ENCODE measurements at places on chromosomes 3 and 15.

GRCh38 chr3:184545769-184546168 is 15.8 kb upstream of the EPHB3 start:
- no peak for DNase-seq

DNA sequence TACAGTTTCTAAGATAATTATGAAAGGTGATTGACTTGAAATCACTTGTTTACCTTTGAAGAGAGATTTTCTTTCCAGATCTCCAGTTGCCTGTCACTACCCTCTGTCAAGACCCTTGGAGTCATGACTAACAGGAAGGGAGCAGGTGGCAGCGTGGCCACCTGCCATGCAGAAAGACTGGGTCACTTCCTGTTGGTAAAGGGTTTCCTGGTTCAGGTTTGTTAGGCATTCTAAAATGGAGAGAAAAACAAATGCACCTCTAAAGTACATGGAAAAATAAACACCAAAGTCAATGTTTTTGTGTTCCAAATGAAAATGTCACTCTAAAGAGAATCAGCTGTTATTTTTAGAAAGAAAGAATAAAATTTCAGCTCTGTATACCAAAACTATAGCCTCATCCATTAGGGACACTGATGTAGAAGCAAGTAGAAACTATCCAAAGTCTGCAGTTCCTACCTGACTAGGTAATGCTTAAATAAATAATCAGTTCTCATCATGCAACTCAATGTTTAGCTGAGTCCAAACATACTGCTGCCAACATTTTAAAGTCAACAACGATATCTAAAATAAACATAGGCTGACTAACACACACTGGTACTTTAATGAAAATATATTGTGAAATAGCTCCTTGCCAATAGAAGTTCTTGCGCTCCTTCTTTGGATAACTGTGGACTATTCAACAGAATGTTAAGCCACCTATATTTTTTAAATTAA is 23.9 kb upstream of the TM4SF1 start:
- DNase-seq: no peak

DNA sequence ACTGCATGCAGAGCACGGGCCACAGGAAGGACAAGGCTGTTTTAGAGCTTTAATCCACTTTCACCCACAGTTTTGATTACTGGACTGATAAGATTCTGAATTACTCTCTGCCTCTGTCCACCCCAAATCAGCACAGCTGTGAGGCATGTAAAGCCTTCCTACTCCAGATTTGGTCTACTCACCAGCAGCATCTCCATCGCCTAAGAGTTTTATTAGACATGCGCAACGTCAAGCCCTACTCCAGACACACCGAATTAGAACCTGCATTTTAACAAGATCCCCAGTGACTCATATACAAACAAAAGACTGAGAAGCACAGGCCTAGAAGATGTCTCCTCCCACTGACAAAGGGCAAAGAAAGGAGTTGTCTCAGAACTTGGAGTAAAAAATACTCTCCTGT is 221.2 kb downstream of the TUSC7 start:
- DNase-seq: no peak

DNA sequence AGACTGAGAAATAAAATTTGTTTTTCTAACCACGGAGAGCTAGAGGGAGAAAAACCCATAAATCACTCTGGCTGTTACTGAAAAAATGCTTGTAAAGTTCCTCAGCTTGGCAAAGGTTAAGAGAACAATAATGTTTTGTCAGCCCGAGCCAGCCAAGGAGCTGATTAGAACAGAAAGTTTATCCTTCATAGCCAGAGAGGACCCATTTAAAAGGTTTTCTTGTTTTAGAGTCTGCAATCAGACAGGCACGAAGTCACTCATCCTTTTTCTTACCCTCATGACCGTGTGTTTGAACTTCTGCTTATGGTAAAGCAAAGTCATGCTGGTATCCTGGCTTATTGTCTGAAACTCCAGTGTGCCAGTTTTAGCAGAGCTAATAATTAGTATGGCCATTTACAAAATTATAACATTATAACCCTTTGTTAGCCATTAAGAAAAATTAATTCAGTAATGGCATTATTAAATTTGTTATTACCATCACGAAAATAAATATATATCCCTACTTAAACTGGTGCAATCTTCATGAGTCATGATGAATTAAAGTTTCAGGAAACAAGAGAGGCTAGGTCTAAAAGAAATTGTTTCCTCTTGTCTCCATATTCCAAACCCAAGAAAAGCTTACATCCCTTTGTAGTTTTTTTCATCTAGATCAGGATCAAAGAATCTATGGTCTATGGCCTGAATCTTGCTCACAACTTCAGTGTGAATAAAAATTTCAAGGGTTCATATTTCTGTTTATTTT is 13.5 kb upstream of the STXBP5L start:
- no peak for DNase-seq

GRCh38 chr15:92443381-92443780 is 49.7 kb downstream of the ST8SIA2 start:
- no peak for DNase-seq

DNA sequence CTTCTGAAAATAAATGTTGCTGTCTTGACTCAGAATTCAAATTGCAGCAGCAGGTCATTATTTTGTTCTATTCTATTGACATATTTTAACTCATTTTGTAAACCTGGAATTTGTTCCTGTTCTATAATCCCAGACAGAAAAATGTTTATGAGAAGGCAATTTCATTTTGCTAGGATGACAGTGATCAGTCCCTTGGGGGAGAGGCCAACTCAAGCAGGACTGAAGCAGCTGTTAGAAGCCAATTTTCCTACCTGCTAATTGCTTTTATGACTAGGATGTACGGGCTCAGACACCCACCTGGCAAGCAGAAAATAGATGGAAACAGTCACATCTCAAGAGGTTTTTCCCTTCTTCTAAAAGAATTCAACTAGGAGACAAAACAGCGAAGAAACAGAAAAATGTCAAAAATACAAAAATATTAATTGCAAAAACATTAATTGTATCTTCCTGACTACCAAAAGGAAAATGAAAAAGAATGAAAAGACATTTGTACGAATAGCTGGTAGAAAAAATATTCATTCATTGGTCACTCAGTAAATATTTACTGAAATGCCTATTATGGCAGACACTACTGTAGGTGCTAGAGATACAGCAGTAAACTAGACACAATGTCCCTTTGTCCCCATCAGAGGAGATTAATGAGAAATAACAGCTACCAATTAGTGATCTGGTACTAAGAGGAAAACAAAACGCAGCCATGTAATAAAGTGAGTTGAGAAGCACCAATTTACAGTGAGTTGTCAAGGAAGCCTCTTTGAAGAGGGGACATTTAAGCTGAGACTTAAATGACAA is 73.5 kb downstream of the PEAK1 start:
- no peak for DNase-seq

GRCh38 chr15:81939604-81940440 is 106.0 kb downstream of the MEX3B start:
- peak; percentile 21 for DNase-seq

- DNase-seq: no peak
Measured at GRCh38 chr3:100420885-100421284, 19.5 kb downstream of the LNP1 start.

DNA sequence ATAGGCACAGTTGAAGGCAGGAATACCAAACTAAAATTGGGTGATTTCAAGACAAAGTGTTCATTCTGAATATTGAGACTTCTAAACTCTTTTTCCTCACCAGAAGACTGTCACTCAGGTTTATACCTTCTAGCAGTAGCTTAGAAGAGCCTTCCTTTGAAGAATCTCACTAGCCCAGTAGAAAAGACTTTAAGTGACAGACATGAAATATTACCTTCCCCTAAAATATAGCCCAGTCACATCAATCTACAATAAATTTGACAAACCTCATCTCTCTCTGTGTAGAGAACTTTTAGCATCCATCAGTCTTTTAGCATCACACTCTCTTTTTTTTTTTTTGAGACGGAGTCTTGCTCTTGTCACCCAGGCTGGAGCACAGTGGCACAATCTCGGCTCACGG is 97.5 kb downstream of the HERC1 start:
- DNase-seq: no peak

GRCh38 chr3:59408047-59408624 is 358.3 kb upstream of the CFAP20DC start:
- no peak for DNase-seq

- DNase-seq: no peak
Measured at GRCh38 chr15:101024706-101025500, 105.7 kb downstream of the LRRK1 start.

GRCh38 chr3:197750858-197751737 is 1.4 kb downstream of the FYTTD1 start:
- DNase-seq: no peak

- DNase-seq: no peak
Measured at GRCh38 chr3:108406661-108407206, 103.7 kb downstream of the MYH15 start.

GRCh38 chr3:13650210-13651056 is 101.5 kb downstream of the FBLN2 start:
- peak; percentile 55 for DNase-seq

DNA sequence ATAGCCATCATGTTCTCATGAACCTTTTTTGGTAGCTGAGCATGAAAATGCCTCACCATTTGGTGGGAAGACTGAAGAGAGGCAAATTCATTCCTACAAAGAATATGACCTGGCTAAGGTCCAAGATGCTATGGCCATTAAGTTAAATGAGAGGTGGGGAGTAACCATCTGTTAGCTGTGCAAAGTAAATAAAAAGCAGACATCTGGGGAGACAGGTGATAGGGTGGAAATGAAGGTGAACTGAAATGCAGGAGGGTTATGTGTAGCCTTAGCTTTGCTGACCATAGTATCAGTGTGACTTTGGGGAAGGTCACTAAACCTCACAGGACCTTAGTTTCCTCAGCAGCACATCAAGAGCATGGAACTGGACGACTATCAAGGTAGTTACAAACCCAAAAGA is 111.0 kb upstream of the STRIT1 start:
- DNase-seq: no peak

DNA sequence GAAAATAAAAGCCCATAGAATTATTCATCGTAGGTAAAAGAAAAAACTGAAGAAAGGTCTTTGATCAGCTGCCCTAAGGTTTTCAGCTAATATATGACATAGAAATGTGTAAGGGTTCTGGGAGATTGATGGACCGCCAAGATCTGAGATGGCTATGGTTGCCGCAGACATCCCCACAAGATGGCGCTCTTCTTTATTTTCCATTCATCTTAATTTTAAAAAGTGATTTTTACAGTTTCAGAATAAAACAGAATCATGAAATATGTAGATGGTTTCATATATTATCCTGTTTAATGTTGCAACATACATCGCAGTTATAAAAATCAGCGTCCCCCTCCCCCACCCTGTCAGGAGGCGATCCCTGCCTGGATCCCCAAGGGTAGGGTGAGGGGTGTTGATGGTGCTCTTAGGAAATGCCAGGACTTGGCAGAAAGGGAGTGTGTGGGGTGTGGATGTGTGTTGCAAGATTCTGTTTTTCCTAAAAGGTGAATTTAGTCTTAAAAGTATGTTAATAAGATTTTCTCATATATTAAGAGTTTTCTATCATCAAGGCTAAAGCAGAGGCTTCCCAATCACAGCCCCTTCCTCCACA is 68.8 kb downstream of the ANXA2 start:
- peak; percentile 12 for DNase-seq

DNA sequence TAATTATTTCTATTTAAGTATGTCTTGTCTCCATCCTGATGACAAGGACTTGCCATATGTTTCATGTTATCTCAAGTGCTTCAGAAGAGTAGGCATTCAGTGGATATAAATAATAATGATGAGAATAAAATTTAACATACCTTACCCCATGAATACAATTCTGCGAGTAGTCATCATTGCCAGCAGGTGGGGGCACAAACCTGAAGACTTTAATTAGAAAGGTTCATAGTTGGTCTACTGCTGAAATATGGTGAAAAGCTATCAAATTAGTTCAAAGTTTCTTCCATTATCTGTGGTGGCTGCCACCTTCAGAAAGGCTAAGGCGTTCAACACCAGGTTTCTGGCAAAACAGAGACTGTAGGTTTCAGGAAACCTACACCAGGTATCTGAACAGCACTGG is 100.9 kb downstream of the P3H2 start:
- DNase-seq: no peak

DNA sequence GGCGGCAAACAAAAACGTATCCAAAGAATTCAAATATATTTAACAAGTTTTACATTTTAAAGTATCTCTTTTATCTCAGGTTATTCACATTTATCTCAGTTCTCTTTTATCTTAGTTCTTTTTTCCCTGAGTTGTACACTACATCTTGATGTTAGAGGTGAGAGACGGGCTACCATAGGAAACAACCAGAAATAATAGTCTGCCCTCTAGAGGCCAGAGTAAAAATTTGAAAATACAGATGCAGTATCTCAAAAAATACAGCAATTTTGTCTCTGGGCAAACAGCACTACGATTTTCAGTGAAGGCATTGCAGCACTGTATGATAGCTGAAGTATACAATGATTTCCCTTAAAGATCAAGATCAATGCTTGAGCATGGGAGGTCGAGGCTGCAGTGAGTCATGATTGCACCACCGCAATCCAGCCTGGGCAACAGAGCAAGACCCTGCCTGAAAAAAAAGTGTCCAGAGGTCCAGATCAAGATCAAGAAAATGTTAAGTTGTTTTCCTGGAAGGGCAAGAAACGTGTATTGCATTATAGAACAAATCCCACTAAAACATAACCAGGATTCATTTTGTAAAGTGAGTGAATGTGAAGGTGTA is 82.6 kb upstream of the ATP11B start:
- DNase-seq: no peak

- DNase-seq: no peak
Measured at GRCh38 chr3:131072099-131072559, 45.5 kb downstream of the NEK11 start.

- DNase-seq: no peak
Measured at GRCh38 chr3:132726341-132726823, 4.2 kb upstream of the NPHP3 start.

- DNase-seq: no peak
Measured at GRCh38 chr15:83610132-83610531, 43.8 kb upstream of the ADAMTSL3 start.

DNA sequence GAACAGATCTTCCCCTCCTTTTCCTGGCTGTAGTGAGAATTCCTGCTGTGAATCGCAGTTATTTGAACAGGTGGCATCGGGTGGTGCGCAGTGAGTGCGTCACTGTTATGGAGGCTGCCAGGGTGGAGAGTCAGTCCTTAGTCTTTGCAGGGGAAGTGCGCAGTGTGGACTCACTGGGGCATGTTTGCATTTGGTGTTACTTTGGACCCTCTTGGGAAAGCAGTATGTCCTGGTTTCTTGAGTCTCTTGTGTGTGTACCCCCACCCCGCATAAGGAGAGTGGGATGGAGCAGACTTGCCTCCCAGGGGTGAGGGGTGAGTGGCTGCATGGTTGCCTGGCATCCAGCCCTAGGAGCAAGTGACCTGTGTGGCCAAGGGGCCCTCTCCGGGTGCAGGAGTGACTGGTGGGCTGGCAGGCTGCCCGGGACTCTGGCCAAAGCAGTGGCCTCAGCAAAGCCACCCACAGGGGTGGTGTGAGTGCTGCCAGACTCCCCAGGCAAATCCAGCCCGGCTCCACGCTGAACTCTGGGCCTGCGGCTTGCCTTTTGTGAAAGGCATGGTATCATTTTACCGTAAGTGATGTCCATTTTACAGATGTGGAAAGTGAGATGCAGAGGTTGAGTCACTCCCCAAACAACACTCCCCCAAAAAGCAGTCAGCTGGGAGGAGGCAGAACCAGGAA is 46.4 kb downstream of the DNASE1L3 start:
- no peak for DNase-seq

- no peak for DNase-seq
Measured at GRCh38 chr15:45802140-45802539, 167.3 kb downstream of the SQOR start.
